ENCODE measurements at places on chromosomes 1 and 21.

DNA sequence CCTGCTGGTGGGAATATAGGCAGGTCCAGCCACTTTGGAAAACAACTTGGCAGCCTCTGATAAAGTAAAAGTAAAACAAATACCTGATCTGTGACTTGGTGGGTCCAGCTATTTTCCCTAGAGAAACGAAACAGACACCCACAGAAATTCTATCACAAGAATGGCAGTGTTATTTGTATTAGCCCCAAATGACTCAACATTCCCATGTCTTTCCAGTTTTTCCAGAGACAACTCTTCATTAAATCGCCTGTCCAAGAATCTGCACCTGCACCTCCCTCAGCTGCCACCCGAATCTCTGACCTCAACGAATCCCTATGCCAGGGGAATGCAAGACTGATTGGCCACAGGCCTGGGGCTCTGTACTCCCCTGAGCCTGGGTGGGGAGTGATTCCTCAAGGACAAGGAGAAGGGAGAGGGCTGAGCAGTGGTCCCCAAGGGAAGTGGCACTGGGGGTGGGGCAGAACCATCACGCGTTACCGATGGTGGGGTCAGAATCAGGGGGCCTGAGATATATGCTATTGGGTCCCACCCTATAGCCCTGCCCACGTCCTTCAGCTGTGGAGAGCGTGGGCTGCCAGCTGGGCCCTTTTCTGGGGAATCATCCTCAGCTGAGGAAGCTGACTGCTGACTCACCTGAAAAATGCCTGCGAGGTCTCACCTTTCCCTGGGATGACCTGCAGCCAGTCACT lies 553.0 kb downstream of the PTPRU start:
- DNase-seq, result no peak

GRCh38 chr1:245686446-245687030 lies 531.8 kb downstream of the KIF26B start:
- no peak for DNase-seq

GRCh38 chr21:35482933-35483662 lies 434.0 kb upstream of the RUNX1 start:
- no peak for DNase-seq

- no peak for DNase-seq
Observed at GRCh38 chr1:186678155-186678554, 2.1 kb downstream of the PTGS2 start.

GRCh38 chr1:70528590-70529333 lies 117.7 kb downstream of the CTH start:
- DNase-seq, result peak; percentile 29

- no peak for DNase-seq
Observed at GRCh38 chr1:200224315-200224714, 185.5 kb downstream of the ZNF281 start.

- DNase-seq, result no peak
Observed at GRCh38 chr1:11044086-11044848, 2.8 kb downstream of the MASP2 start.

DNA sequence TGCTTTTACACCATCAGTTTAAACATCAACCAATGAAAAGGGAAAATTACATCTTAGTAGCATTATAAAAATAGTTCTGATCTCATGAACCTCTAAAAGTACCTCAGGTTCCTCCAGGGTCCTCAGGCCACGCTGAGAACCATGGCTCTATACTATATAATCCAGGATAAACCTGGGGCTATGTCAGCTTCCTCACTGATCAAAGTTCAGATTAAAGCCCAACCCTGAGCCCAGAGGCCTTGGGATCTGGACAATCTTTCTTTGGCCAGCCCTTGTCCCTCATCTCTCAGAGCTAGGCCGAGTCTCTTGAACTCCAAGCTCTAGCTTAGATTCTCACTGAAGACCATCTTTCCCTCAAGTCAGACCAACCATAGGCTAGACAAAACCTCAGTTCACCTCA lies 168.3 kb downstream of the PLPP3 start:
- no peak for DNase-seq

- DNase-seq, result no peak
Observed at GRCh38 chr1:59331686-59332620, 35.1 kb downstream of the FGGY start.

- DNase-seq, result no peak
Observed at GRCh38 chr21:43815107-43815613, 25.8 kb downstream of the RRP1 start.

- DNase-seq, result peak; percentile 19
Observed at GRCh38 chr1:61851849-61852669, 109.8 kb downstream of the PATJ start.

GRCh38 chr1:53893999-53894636 lies at the start of gene DIO1:
TSS of gene DIO1 (plus strand) at chr1:53894187. CDS start at chr1:53894211, 24 bp downstream.
- DNase-seq, result no peak

GRCh38 chr21:25757531-25757930 lies 22.8 kb downstream of the GABPA start:
- no peak for DNase-seq

DNA sequence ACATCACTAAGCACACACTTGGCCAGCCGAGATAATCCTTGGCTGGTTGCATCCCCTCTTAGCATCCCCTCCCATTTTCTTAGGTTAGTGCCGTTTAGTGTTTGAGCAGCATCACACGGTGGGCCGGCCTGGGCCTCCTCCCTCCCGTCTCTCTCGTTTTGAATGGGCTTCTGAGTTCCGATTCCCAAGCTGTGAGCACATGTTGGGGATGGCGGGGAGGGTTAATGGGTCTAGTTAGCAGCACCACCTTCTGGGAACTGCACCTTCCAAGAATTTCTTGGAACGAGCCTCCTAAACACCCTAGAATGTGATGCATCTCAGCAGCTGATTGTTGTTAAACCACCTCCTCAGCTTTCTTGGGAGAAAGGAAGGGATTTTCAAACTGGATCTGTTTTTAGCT lies 73.3 kb downstream of the CNIH3 start:
- DNase-seq, result no peak

DNA sequence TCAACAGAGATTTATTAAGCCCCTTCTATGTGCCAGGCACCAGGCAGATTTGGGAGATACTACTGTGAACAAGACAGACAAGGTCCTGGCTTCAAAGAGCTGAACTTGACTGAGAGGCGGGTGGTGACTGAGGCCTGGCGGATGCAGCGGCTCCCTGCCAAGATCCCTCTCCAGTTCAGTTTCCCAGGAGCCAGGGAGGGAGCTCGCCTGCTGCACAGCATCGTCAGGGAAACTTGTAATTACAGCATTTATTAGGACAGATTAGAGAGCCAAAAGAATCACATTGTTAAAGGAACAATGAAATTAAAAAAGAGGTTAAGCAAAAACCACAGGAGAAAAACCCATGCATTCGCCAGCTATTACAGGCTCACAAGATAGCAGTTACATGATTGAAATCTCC lies 55.3 kb downstream of the ETS2 start:
- no peak for DNase-seq

DNA sequence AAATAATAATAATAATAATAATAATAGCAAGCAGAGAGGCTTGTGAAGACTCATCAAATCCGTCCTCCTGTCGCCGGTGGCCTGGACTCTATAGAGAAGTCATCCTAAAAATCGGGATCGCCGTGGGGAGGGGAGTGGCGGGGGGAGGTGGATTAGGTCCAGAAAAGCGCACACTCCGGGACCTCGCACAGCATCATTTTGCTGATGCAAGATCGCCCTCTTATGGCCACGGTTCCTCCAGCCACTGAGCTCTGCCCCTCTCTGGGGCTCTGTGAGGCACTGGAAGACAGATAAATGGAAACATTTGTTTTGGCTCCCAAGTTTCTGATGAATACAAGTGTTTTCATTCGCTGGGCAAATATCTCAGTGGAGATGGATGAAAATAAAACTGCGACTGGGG lies 612.0 kb downstream of the MATN1 start:
- peak; percentile 38 for DNase-seq

DNA sequence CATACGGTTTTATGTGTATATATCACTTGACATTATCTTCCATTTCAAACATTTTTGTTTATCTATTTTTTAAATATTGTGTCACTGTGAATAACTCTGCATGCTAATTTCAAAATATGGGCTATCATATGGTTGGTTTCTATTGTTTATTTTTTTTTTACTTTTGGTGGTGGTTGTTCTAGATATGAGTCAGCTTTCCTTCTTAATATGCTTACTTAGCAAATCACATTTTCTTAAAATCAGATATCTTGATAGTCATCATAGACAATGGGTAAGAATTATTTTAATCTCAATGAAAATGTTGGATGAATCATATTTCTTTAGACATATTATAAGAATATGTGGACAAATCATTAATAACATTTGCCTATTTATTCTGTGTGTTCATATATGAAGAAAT lies 881.5 kb downstream of the BRINP3 start:
- DNase-seq, result no peak

DNA sequence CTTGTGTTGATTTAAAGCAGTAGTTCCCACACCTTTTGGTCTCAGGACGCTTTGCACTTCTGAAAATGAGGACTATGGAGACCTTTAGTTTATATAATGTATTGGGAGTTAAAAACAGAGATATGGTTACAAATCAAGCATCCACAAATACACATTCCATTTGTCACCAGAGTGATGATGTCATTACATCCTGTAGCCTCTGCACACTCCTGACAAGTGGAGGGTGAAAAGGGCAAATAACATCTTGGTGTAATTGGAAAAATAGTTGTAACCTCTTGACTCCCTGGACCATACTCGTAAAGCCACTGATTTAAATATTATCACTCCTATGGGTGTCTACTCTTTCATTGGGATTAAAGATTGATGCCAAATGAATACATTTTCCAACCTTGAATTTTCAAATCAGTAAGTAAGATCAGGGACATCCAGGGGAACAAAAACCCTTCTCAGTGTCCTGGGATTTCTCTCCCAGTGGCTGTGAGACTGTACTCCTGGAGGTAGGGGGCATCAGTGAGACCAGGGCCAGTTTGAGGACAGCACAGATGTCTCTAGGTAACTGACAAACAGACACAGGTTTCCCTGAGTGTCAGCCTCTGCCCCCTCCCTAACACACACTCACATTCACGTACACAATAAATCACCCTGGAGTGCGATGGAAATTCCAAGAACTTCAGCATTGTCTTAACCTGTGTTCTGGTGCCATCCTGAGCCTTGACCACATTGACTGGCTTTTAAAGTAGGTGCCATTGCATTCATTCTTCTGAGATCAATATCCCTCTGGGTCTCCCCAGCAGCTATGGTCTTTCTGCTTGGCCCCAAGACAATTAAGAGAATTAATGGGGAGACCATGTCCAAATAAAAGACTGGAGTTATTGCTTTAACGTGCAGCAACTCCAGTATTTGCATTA lies 63.0 kb downstream of the NR5A2 start:
- peak; percentile 27 for DNase-seq

GRCh38 chr1:79042117-79042516 lies 35.6 kb upstream of the ADGRL4 start:
- DNase-seq, result peak; percentile 2

- DNase-seq, result peak; percentile 40
Observed at GRCh38 chr1:233109096-233109495, 158.7 kb downstream of the NTPCR start.

DNA sequence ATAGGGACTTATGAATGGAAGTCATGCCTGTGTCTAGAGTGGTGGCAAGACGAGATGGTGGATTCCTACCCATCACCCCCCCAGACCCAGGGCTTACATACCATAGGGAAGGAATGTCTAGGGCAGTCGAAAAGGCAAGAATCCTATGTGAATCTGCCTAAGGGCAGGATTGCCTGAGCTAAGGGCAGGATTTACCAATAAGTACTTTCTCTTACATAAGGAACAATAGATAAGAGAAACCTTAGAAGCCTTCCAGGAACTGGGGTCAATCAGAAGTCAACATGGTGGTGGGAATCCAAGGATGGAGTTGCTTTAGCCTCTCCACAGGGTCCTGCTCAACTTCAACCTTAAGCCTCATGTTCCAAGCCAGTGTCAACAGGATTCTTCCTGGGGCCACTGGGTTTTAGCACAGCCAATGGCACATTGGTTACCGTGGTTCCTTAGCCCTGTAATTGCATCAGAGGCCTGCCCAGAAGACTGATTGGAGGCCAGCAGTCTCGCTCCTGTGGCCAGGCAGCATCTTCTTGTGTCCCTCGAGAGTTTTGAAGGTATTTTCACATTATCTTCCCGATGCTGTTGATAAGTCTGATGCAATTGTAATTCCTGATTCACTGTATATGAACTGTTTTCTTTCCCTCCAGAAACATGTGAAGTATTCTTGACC lies 20.7 kb downstream of the BACE2 start:
- DNase-seq, result no peak

- no peak for DNase-seq
Observed at GRCh38 chr1:84162295-84162694, 18.2 kb downstream of the PRKACB start.

DNA sequence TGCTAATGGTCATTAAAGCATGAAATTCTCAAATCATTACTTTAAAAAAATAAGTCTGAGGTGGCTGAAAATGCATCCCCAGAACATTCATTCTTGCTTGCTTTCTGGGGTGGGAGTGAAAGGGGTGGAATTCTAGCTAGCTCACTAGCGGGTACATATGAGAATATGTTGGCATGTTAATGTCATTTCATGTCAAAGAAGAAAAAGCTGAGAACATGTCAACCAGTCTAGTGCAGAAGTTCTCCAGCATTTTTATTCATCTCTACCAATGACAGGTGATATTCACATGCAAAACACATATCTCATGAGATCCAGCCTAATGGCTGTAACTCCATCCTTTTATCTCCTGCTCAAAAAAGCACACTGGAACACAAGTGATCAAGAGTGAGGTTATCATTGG lies 49.1 kb downstream of the ZNHIT6 start:
- DNase-seq, result no peak

DNA sequence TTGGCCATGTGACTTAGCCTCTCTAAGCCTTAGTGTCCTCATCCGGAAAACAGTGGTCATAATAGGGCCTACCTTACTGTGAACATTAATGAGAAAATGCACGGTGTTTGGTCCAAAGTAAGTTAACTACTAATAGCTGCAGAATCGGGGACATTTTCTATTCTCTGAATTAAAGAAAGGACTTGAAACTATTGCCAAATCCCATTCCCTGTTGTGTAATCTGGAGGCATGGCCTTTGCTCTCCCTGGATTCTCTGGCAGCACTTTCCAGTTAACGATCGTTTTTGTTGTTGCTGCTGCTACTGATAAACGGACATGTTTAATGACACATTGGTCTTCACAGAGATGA lies 30.5 kb downstream of the FMO4 start:
- DNase-seq, result no peak

DNA sequence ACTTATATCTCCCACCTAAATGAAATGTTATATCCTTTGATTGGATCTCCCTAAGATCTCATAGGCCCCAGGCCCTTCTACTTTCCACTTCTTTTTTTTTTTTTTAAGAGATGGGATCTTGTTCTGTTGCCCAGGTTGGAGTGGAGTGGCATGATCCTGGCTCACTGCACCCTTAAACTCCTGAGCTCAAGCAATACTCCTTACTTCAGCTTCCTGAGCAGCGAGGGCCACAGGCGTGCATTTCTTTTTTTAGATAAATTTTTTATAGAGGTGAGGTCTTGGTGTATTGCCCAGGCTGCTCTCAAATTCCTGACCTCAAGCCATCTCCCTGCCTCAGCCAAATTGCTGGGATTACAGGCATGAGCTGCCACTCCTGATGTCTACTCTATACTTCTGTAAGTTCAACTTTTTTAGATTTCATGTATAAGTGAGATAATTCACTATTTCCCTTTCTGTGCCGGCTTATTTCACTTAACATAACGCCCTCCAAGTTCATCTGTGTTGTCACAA lies 987.5 kb upstream of the NCAM2 start:
- no peak for DNase-seq

- DNase-seq, result no peak
Observed at GRCh38 chr21:37732927-37733326, 183.3 kb downstream of the KCNJ6 start.
